ENCODE measurements at places on chromosomes 3 and 15.

GRCh38 chr15:99438691-99439523 is 126.9 kb upstream of the MEF2A start:
- no peak for DNase-seq

DNA sequence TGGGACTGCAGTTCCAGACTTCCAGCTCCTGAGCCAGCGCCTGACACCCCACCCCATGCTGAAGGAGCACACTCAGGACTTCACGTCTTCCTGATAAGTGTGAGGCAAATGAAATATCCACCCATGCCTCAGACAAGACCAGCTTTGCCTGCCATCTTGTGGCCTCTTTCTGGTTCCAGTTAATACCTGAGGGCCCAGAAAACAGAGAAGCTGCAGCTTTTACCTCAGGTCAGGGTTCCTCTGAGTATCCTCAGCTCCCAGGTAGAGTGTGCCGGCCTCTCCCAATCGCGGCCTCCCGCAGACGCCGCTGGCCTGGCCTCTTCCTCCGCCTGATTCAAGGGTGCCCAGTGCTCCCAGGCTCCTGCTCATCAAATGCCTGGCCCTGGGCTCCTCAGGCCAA is 5.1 kb upstream of the KLHL6 start:
- DNase-seq, result no peak

DNA sequence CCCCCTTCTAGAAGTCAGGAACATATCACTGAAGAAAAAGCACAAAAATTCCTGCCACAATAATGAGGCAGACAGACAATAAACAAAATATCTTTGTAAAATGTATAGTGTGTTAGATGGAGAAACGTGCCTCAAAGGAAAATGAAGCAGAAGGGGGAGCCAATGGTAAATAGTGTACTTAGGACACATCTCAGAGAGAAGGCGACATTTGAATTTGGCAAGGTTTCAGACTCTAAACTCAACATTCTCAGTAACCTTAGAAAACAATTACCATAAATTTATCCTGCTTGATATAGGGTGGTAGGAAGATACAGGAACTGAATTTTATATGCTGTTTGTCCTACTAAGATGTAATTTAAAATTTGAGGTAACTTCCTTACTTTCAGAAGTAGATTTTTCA is 52.6 kb upstream of the PTX3 start:
- no peak for DNase-seq

- DNase-seq, result no peak
Observed at GRCh38 chr3:187274315-187274976, 17.1 kb downstream of the MASP1 start.

DNA sequence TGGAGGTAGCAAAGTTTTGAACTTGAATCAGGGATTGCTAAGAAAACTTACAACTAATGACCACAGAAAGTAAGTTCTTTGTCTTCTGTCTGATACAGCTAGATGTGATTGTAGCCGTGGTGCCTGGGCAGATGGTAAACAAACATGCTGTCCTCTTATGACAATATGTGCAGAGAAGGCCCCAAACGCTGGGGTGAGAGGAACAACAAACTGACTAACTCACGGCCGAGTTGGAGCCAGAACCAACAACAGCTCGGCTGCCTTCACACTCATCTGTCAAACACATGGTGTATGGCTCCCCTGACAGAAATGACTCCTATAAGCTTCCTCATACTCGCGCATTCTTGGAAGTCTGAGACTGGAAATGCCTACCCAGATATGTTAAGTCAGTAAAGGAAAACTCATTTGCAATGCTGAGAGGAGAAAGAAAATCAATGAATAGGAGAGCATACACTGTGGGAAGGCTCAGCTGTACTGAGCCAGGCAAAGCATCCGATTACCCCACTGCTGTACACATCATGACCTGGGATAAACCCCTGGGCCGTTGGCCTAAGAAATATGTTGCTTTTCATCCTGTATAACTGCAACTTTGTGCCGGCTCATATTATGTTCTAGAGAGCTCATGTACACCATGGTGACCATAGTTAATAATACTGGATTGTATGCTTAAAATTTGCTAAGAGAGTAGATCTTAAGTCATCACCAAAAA is 5.7 kb downstream of the THBS1 start:
- DNase-seq, result no peak

- no peak for DNase-seq
Observed at GRCh38 chr3:16370872-16371740, 106.1 kb downstream of the OXNAD1 start.

DNA sequence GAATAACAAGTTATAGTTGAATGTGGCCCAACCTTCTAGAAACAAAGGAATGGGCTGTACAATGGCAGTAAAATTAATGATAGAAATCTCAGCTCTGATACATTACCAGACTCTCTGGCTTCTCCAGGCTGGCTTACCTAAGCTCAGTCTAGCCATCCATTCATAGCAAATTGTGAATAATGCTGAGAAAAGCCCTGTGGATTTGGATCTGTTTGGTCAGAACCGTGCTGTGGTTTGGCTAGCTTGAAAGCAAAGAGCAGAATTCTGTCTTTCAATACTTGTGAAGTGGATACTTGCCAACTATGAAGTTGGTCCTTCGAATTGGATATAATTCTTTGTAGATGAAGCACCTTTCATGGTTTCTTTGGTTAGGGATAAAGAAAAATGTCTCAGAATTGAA is 199.1 kb downstream of the EPHA3 start:
- DNase-seq, result no peak

- DNase-seq, result no peak
Observed at GRCh38 chr3:81887448-81887847, 126.0 kb upstream of the GBE1 start.

DNA sequence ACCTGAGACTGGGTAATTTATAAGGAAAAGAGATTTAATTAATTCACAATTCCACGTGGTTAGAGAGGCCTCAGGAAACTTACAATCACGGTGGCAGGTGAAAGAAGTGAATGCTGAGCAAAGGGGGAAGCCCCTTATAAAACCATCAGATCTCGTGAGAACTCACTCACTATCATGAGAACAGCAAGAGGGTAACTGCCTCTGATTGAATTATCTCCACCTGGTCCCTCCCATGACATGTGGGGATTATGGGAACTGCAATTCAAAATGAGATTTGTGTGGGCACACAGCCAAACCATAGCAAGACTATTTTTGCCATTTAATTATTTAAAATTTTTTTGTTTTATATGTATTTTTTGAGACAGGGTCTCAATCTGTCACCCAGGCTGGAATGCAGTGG is 27.0 kb upstream of the KCTD6 start:
- DNase-seq, result no peak

DNA sequence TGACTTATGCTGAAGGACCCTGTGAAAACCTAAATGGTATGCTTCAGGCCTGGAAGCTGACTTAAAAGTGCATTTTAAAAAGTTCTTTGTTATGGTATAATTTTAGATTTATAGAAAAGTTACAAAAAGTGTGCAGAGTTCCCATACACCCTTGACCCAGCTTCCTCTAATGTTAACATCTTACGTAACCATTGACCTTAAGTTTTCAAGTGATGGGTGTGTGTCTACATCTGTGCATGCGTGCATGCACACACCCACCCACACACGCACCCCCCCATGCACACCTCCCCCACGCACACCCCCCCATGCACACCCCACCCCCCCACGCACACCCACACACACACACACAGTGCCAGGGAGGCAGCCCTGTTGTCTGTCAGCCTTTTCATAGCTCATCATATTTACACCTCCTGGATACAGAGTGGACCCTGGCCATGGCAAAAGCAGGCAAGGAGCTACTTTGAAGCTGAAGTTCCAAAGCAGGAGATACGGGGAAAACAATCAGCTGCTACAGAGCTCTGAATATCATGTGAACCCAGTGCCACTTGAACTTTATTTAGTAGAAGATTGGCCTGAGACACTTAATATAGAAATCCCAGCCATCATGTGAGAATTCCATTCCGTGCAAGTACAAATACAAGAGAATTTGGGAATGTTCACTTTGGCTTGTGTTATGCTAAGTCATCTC is 30.0 kb upstream of the TRAK1 start:
- no peak for DNase-seq

GRCh38 chr3:31704591-31705179 is 172.0 kb downstream of the STT3B start:
- no peak for DNase-seq

DNA sequence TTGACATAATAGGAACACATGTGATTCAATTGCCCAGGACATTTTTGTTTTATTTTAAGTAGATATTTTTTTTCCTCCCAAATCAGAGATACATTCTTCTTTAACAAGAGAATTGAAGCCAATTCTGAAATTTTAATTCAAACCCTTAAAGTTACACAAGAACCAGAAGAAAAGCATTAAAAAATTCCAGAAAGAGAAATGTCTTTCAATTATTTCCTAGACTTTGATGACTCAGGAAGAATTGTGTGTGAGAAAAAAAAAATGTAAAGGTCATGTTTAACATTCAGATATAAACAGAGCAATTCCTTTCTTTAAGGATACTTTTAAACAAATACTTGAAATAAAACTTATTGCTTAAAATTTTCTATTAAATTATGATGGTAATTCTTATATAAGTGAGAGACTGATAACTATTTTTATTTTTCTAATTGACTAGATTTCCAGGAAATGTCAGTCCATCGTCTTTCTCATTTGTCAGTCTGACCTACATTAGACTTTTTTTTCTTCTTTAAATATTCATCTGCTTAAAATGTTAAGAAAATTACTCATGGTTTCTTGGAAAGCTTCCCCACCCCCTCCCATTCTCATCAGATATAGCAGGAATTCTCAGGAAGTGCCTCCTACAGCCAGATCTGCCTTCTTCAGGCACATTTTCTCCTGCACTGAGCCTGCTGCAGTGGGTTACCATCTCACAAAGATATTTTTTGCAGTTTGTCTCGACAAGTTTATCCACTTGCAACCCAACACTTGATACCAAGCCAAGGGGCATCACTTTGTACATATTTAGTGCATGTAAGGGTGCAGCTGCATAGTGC is 261.8 kb upstream of the CBLB start:
- DNase-seq, result no peak
